ENCODE measurements at places on chromosomes 12 and 14.

GRCh38 chr12:5661811-5662210 lies 229.9 kb downstream of the NTF3 start:
- DNase-seq = no peak

- no peak for DNase-seq
These were observed 14.3 kb upstream of the KRT5 start for GRCh38 chr12:52534482-52534881.

DNA sequence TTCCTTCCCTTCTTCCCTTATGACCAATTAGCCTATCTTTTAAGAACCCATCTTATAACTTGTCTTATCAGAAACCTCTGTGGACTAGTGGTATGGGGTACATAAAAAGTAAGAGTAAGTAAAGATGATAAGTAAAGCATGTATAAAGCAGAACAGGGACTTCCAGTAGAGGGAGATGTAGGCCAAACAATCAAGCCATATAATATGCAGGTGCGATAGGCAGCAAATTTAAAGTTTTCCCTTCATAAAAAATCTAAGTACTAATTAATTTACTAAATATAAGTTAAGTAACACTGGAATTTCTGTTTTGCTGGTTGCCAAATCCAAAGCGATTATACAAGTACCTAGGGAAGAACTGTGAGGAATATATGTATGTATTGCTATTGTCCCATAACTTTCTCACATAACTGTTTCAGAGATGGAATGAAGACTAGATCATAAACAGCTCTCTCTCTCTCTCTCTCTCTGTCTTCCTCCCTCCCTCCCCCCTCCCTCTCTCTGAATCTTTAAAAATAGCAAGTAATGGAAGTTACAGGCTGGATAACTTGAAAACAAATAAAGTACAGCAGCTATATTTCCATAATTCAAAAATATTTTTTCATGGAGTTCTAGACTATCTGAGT lies 25.7 kb downstream of the METTL25 start:
- no peak for DNase-seq

- DNase-seq = no peak
These were observed 11.4 kb downstream of the GNG2 start for GRCh38 chr14:51871846-51872245.

DNA sequence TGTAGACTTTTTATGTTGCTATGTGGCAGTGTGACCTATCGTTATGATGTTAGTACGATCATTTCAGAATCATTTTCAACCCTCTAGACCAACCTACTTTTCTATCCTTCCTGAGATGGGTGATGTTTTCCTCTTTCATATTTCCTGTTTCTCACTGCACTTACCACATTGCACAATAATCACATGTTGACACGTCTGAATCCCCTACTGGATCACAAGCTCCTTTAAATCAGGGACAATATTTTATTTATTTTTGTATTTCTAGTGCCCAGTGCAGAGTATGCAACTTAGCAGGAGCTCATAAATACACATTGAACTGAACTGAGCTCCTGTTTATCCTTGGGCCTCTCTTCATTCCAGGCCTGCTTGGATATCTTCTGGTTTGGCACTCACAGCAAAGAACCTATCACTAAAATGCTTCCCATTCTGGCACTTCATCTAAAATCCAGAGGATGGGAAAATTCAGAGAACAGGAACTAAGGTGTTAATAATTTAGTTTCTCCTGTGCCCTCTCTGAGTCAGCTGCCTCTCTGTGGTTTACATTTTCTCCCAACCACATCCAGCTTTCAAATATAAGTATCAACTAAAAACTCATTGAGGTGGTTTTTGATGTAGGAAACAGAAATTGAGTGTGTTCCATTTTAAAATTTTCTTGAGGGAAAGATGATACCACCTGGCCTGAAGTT lies 69.4 kb upstream of the DYRK2 start:
- DNase-seq = no peak

GRCh38 chr12:31588976-31589375 lies 2.0 kb downstream of the DENND5B start:
- DNase-seq = no peak

- DNase-seq = no peak
These were observed 11.8 kb downstream of the P2RX7 start for GRCh38 chr12:121144416-121144914.

GRCh38 chr12:65997056-65997455 lies 133.5 kb downstream of the LLPH start:
- no peak for DNase-seq

DNA sequence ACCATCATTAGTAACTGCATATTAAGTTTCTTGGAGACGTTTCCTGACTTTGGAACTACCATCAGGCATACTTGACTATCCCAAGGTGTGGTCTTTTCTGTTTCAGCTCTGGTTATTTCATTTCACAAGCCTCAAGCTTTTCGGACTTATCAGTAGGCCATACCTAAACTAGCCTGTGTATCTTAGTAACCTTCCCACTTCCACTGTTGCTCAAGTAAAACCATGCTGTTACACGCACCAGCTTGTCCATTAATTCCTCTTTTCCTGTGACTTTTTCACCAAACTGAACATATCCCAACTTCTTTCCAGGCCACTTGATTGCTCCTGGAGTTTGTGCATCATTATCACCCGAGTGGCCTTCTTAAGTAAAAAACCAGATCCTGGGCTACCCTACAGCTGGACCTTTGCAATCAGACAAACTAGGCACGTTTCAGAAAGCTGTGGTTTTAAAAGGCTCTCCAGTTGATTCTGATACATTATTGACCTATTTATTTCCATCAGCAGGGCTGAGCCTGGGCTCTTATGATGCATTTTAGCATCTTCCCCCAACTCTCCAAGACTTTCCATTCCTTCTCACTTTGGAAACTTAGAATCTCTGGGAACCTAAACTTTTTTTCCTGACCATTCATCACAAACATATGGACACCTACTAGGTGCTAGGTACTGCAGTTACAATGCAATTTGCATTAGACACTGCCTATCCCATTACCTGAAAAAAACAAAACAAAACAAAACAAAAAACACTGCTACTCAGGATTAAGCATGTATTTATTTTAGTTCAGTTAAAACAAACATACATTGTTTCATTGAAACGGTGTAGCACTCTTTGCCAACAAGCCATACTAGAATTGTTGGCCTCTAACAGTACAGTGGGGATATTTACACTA lies 14.9 kb downstream of the SLC38A2 start:
- DNase-seq = no peak

- no peak for DNase-seq
These were observed 142.2 kb upstream of the FKBP4 start for GRCh38 chr12:2652401-2653081.

DNA sequence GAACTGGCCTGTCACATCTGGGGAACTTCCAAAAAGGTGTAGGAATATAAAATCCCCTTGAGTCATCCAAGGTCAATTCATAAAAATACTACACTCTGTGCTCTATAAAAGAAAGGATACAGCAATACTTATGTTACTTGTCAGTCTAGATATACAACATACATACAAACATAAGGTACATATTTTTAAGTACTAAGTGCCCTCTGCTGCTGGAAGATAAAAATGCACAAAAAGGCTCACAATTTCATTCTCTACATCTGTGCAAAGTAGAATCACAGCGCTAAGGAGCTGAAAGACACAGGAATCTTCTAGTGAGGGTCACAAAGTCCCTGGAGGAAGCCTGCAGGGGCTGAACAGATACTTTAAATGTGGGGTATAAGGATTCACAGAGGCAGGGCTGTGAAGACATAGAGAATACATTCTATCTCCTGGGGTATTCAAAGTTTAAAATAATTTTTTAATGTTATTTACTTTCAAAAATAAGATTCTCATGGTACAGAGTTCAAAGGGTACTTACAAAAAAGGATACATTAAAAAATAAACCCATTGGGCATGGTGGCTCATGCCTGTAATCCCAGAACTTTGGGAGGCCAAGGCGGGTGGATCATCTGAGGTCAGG lies 10.2 kb upstream of the GOLGA5 start:
- DNase-seq = peak; percentile 13

- no peak for DNase-seq
These were observed 203.1 kb downstream of the SLC2A13 start for GRCh38 chr12:39902821-39903220.

DNA sequence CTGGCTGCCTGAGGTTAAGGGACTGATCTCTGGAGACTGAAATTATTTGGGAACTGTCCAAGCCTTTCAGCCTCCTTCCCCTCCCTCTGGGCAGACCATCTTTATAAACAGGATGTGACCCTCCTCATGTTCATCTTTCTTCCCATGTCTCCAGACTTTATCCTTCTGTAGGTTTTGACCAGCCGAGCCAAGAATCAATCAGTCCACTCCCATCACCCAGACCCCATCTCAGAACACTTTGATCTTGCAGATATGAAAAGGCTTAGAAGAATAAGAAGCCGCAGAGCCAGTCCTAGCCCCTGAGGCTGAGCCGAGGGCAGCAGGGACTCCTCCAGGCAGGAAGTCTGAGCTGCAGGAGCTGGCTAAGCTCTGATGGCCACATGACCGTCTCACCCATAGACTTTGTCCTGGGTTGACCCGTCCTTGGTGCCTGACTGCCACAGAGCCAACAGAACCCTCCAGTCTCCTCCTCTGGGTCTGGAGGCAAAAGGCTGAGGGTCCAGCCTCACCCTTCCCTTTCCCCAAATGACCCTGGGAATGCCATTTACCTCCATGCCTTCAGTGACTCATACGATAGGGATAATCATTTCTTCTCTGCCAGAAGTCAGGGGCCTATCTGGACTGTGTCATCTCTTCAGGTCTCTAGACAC lies 1.6 kb downstream of the KRT71 start:
- DNase-seq = no peak

DNA sequence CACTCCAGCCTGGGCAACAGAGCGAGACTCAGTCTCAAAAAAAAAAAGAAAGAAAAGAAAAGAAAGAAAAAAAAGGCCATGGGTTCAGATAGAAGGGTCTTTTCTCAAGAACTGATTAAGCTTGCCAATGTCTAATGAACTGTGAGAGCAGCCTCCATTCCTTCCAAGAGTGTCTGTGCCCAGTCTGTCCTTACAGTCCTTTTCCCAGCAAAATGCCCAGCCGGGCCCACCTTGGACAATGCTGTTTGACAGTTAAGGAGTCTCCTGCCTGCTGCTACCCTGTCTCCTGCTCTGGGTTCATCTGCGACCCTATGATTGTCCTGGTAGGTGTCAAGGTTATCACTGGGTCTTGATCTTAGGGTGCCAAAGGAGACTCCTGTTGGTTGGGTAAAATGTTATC lies 21.4 kb downstream of the SYNE3 start:
- DNase-seq = no peak

GRCh38 chr12:54363618-54364017 lies 668 bp downstream of the GPR84 start:
- DNase-seq = no peak

DNA sequence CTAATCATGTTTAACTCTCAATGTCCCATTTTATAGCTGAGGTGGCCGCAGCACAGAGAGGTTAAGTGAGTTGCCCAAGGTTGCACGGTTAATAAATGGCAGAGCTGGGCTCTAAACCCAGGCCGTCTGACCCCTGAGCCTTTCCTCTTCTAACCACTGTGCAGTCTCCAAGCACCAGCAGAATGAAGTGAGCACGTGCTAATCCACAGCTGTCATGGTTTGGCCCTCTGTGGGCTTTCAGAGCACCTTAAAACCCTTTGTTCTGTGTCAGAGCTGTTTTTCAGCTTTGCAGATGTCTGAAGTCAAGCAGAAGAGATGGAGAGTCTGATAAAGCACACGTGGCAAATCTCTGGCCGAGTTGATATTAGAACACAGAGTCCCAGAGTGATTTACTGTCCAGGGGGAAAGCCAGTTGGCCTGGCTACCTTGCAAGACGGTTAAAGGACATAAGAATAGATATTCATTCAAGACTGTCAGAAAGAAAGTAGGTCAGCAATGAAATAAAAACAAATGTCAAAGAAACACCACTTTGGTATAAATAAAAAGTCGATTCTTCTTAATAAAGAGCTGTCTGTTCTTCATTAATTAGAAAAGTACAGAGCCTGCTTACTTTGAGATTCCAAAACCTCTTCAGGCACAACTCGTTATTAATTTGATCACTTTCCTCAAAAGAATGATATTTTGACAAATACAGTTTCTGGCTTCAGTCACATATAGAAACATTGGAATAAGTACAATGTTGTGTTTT lies 107.3 kb downstream of the CRADD start:
- DNase-seq = peak; percentile 5

DNA sequence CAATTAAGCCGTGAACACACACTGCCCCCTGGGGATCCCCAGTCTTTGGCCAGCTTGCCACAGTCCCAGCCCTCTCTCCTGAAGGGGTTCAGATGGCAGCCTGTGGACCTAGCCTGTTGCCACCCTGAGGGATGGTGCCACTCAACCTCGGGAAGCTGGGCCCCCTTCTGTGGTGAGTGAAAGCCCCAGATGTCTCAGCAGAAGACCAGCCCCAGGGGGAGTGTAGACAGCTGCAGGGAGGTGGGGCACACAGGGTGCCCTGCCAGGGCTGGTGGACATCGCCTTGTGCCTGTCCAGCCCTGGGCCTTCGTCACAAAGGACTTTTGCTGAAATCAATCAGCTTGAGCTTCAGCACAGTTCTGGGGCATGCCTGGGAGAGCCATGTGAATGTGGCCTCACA lies 32.4 kb downstream of the C14orf132 start:
- no peak for DNase-seq

DNA sequence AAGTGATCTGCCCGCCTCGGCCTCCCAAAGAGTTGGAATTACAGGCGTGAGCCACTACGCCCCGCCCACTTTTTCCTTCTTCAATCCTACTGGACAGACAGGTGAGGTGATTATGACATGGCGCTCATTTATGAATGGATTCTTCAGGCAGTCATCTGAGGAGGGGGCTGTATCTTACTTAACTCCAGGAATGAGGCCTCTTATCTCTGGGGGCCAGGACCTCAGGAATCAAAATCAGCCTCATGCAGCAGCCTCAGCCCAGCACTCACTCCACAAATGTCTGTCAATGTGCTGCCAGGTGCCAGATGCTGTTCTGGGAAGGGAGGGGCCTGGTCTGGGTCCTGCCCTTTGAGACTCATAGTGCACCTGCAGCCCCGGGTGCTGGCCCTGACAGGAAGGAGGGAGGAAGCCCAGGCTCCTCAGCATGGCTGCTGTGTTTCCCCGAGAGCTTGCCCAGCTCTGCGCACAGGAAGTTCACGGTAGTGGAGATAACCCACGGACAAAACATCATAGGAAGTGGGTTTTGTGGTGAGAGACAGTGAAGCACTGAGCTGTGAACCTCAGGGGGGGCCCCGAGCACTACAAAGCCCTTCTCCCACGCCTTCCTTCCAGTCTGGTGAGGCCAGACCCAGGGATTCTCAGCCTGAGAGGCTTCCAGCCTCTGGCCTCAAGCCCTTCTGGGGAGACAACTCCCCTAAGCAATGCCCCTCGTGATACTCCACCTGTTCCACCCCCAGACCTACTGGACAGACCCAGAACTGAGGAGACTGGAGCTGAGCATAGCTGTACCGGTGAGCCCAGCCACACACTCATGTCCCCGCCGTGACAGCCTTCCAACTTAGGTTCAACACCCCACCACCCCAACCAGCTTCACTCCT lies 22.3 kb downstream of the GALNT6 start:
- peak; percentile 80 for DNase-seq

- DNase-seq = no peak
These were observed 49.4 kb upstream of the RERG start for GRCh38 chr12:15270591-15270990.

- DNase-seq = no peak
These were observed 4.1 kb downstream of the TEP1 start for GRCh38 chr14:20409226-20409625.

GRCh38 chr12:27272373-27273028 lies 28.4 kb downstream of the STK38L start:
- DNase-seq = no peak

Data from activated T-cell treated with anti-CD3 and anti-CD28 coated beads for 24 hours (primary cell).